ENCODE measurements at places on chromosomes 1 and 21.

DNA sequence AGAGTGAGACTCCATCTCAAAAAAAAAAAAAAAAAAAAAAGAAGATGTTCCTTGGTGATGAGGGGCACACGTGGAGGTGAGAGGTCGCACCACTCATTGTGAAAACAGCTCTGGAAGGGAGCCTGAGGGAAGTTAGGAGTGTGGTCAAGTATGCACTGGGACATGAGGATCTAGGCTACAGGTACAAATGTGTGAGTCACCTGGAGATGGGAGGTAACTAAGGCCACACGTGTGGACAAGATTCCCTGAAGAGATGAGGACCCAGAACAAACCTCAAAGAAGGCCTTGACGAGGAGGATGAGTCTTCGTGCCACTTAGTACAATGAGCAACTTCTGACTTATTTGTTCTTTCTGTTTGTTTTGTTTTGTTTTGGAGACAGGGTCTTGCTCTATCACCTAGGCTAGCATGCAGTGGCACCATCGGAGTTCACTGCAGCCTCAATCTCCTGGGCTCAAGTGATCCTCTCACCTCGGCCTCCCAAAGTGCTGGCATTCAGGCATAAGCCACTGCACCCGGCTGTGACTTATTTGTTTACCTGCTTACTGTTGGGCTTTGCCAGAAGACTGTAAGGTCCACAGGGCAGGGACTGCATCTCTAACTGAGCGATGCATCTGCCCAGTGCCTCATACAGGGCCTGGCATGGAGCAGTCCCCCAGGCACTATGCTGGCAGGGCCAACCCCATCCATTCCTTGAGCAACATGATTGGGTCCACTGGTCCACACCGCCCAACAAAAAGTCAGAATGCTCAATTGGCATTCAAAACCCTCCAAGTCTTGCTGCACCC is 6.4 kb downstream of the ASAP3 start:
- DNase-seq, result no peak

DNA sequence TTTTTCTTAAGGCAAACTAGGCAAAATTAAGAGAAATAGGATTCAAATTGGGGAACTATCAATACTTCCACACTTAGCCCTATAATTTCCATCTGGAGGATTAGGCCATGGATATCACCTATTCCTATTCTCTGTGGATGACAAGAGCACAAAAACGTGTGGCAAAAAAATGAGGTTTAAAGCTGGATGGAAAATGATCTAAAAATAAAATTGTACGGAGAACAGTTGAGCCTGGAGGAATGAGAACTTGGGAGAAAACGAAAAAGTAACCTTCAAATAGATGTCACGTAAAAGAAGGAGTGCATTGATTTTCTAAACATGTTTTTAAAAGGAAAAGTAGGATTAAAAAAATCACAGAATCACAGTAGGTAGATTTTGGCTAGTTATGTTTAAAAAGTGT is 55.7 kb downstream of the RGS4 start:
- no peak for DNase-seq

DNA sequence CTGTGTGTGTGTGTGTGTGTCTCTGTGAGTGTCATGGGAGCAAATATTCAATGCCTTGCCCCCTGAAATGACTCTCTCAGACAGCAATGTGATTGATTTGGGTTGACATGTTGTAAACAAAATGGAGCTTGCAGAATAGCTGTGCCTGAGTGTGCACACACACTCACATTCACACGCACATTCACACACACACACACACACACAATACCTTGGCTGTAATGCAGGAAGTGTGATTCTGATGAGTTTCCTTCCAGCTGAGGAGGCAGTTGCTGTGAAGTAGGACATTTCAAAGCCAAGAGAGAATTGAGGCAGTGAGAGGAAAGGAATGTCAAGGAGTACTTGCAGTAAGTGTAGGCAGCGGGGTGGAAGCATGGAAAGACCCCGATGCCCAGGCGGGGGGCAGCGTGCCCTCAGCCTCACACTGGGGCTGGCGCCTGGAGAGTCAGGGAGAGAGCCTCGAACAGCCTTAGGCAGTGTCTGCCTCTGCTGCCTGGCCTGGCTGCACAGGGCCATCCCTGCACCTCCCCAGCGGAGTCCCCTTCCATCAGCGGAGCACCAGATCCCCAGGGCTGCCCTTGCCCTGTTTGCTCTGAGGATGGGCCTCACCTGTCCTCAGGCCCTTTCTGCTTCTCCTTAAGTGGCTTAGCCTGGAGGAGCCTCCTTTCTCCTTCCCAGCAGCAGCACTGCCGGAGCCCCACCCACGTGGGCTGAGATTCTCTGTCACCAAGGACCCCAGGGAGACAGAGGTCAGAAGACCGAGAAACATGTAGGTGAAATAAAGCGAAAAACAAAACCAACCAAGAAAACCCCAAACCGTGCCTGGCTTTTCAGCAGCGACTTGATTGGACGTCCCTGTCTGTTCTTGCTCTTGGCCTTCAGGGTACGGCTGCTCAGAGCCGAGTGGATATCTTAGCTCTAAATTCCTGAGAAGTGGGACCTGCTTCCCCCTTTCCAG is 9.2 kb downstream of the VASH2 start:
- DNase-seq, result no peak

DNA sequence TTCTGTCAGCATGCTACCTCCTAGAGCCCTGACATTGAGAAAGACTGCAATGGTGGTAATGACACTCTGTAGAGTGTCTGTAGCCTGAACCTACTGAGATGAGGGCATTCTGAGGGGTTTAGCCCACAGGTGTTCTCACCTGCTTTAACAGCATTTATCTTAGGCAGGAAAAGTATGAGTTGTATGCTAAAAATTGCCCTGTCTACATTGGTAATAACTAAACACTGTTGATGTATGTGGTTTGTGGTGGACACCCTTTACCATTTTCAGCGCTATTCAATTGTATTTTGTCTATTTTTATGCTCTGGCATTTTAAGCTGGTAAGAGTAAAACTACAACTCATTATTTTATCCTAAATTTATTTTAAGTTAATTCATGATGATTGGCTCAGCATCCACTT is 10.0 kb downstream of the PYHIN1 start:
- DNase-seq, result no peak

DNA sequence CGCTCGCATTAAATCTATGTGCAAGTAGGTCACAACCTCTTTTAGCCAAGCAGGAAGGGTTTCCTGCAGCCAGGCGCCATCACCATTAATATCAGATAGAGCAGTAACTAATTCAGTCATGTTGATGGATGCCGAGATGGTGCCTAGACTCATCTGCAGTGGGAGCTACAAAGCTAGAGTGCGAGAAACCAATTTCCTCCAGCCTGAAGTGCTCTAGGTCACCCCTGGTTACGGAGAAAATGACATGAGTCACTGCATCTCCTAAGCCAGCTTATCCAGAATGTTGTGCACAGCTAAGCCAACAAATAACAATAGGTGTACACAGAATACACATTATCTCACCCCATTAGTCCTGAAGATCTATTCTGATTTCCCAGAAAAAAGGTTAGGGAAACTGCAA is 36.0 kb downstream of the OVAAL start:
- no peak for DNase-seq

- DNase-seq, result no peak
Measured at GRCh38 chr21:14713109-14713508, 167.0 kb upstream of the SAMSN1 start.

DNA sequence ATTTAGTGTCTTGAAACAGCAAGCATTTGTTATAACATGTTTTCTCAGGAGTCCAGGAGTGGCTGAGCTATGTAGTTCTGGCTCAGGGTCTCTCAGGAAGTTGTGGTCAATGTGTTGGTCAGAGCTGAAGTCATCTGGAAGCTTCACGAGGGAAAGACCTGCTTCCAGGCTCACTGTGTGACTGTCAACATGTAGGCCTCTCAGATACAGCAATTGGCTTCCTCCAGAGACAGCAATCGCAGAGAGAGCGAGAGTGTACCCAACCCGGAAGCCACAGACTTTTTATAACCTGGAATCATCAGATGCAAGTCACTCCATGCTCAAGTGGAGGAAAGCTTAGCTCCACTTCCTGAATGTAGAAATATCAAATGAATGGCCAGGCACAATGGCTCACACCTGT is 40.9 kb downstream of the TNFRSF9 start:
- DNase-seq, result no peak

GRCh38 chr21:16522548-16522947 is 792.8 kb downstream of the USP25 start:
- peak; percentile 13 for DNase-seq

- no peak for DNase-seq
Measured at GRCh38 chr1:96730574-96731298, 9.2 kb downstream of the PTBP2 start.

DNA sequence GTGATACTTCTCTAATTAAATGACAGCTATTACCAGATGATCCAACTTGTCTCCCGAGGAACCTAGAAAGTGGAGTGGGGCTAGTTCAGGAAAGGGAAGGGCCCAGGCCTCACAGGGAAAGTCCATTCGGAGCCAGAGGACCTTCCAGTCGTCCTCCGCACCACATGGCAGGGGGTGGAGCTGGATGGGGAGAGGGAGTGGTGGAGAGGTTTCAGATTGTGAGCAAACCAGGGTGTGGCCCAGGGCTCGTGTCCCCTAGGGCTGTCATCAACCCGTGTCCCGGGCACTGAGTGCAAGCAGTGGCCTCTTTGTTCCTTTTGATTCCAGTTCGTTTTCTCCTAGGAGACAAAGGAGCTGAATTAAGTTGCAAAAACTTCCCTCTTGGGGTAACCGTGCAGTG is 114.9 kb downstream of the HUNK start:
- no peak for DNase-seq

DNA sequence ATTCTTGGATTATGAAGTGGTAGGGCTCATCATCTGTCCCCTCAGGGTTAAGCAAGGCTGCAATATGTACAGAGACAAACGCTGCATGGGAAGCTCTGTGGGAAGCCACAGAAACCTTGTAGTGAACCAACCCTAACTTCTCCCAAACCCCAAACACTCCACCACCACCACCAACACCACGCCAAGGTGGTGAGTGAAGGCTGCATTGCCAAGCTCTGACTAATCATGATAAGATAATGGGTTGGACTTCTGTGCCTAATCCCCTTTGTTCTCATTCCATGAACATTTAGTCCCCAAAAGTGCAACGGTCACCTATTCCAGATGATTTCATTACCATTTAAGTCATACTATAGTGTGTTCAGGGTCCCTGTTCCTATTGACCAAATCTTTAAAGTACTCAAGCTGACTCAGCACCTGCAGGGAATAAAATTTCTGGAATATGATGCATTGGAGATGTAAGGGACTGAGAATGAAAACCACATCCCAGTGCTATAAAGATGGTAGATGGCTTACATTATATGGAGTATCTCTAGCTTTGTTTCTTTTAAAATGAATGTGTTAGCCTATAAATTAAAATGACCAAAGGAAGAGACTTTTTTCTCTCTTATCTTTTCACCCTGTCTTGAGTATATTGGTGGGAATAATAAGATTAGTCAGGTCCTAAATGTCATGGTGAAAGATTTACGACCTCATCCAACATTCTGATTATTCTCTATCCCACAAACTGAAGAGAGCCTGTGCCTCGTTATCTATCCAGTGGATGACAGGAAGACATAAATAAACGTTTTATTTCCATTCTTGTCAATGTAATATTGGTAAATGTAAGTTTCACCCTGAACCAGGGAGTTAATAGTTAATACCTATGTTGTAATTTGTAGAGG is 22.6 kb upstream of the PLD5 start:
- no peak for DNase-seq

DNA sequence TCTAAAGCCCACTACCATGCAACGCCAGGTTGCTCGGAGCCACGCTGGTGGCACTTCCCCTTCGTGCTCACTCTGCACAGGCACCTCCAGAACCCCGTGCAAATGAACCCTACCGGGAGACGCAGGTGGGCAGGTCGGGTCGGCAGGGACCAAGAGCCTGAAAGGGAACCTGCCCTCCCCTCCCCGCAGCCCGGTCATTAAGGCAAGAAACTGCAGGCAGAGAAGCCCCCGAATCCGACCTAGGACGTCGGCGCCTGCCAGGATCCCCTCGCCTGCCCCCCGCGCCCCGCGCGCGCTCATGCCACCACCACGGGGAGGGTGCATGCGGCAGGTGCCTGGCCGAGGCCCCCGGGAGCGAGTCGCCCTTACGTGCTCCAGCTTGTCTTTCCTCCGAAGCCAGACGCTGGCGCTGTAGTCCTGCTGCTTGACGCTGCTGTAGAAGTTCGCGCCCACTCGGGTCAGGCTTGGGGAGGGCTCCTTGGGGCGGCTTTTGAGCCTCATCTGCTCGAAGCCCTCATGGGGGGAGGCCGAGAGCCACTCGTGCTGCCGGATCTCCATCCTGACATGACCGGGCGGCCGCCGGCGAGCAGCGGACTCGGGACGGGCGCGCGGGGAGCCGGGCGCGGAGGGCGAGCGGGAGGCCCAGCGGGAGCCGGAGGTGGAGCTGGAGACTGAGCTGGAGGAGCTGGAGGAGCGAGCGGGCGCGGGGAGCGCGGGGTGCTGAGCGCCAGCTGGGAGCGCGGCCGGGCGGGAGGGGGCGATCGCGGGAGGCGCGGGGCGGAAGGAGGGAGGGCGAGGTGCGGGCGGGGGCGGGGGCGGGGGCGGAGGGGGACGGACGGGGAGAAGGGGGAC is 552 bp downstream of the PLD5 start:
- no peak for DNase-seq

DNA sequence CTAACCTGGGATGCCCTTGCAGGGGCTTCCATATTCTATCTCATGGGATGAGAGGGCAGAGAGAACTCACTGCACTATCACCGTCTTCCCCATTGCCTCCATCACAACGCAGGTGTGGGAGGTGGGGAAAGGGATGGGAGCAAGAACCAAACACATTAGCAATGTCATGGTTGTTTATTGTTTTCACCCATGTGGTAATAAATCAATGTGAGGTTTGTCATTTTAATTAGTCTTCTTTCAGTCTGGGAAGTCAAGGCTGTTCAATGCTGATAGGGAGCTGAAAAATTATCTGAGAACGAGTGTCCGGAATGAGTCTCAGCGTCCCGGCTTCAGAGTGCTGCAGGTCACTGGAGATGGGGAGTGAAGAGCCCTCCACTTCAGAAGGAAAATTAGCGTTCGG is 268.5 kb downstream of the DUSP10 start:
- no peak for DNase-seq

GRCh38 chr1:10901891-10902805 is 105.7 kb upstream of the CASZ1 start:
- DNase-seq, result no peak

- DNase-seq, result no peak
Measured at GRCh38 chr1:50231209-50231608, 122.5 kb downstream of the ELAVL4 start.

- no peak for DNase-seq
Measured at GRCh38 chr1:13642306-13643004, 57.5 kb upstream of the PRDM2 start.

All from kidney glomerular epithelial cell (primary cell).